Stomach (tissue), 19 donors: ENCODE measurements at places on chromosomes 2 and 18. TPM values are rescaled to one million over a fixed set of nuclear protein-coding genes. Genes with fewer than 3 reads are reported as not detected.
A peak's percentile ranks its signal among the peaks of the same experiment; 100 is the strongest.

DNA sequence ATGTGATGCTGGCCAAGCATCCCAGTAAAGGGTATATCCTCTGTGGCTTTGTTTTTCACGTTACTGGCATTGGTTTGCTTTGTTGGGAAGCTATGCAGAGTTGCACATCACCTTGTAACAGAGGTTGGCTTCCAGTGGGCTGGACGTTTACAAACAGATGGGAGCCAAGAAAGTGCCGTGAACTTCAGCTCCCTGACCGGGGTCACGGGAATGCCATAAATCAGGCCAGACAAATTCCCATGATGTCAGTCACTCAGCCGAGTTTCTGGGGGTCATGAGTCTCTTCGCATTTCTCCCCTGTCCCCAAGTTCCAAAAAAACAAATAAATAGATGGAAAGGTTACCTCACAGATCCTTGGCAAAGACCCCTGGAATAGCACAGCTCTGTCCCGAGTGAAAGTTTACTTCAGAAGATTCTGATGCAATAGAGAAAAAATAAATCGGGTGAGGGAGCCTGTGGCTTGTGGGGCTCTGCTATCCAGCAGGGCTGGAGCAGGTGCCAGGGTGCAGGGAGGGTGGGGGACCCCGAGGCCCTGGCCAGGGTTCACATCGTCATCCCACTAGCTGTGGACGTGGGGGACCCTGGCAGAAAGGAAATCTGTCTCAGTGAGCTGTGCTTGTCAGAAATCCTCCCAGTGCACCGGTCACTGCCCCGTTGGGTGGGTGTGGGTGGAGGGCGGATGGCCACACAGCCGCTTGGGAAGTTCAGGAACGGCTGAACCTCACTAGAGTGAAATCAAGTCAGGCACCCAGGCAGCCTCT lies 27.8 kb downstream of the TWIST2 start:
- no peak overlapping the region for H3K4me3 ChIP-seq
- no peaks in the 10 kb centered on the region for H3K27me3 ChIP-seq
- no peaks in the 10 kb centered on the region for H3K4me1 ChIP-seq
- H3K27ac ChIP-seq: peak overlapping the region; percentile 69

DNA sequence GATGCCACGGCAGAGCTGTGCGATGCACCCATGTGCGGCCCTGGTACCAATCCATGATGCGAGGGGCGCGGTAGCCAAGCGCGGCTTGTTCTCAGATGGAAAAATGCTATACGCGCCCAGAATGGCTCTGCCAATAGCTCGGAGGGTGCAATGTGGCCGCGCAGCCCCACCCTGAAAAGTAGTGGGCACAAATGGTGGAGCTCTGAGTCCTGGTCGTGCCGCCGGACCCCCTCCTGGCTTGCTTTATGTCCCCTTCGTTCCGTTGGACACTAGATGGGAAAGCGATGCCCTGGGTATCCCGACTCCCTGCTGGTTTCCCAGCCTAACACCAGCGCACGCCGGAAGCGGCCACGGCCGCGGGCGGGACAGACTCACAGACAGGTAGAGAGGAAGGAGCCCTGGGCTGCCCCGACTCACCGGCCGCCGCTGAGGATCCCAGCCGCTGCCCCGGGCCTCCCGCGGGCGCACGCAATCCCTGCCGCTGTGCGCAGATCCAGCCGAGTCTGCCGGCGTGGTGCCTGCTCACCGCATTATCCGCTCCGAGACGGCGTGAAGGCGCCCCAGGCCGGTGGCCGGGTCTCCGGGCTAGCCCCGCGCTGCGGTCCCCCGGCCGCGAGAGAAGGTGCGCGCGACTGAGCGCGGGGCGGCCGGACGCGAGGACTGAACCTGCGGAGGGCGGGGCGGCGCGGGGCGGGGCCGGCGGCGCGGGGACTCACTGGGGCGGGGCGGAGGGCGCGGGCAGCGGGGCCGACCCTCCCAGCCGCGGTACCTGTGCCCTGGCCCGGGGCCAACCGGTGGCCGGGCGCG lies at the start of gene CDC42EP3:
CDC42EP3 (minus strand) TSS at position 634 of the 807 bp plus-strand sequence. CDS start 25,055 bp downstream, outside the sequence.
- peak; percentile 80 for DNase-seq
- peaks cover 22% of the 10 kb centered on the region for H3K4me1 ChIP-seq
- H3K36me3 ChIP-seq: no peaks in the 10 kb centered on the region
- H3K4me3 ChIP-seq: peak within 1 kb of the TSS; percentile 84

Gene CD8A
- not detected for total RNA-seq

DNA sequence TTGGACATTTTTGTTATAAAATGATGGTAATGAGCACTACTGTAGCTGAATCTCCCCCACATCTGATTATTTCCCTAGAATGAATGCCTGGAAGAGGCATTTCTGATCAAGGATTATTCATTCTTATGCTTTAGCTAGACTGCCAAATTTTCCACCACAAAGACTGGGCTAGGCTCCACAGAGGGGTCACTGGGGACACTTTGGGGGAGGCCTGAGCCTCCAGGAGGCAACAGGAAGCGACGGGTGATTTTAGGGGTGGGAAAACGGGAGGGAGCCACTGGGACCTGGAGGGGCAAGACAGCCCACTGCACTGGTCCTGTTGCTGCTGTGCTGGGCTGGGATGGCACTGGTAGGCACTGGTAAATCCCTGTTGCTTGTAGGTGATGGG lies 2.4 kb upstream of the ASB1 start:
- DNase-seq: peak; percentile 9
- H3K4me1 ChIP-seq: peaks cover 19% of the 10 kb centered on the region
- H3K36me3 ChIP-seq: no peaks in the 10 kb centered on the region
- no peak overlapping the region for H3K27ac ChIP-seq
- H3K27me3 ChIP-seq: no peaks in the 10 kb centered on the region

GRCh38 chr2:13193075-13193474 lies 476.3 kb downstream of the TRIB2 start:
- H3K27me3 ChIP-seq: no peaks in the 10 kb centered on the region
- peak; percentile 17 for DNase-seq
- no peak overlapping the region for H3K27ac ChIP-seq
- no peak overlapping the region for H3K4me3 ChIP-seq

Gene PRKAG3
- total RNA-seq: not detected

- no peaks in the 10 kb centered on the region for H3K36me3 ChIP-seq
- H3K4me1 ChIP-seq: no peaks in the 10 kb centered on the region
- no peak overlapping the region for H3K4me3 ChIP-seq
Measured at GRCh38 chr18:72637299-72637698, 93.2 kb upstream of the CBLN2 start.

Gene GPR45
- total RNA-seq: not detected

Gene ERFE
- total RNA-seq: 1.1 TPM

DNA sequence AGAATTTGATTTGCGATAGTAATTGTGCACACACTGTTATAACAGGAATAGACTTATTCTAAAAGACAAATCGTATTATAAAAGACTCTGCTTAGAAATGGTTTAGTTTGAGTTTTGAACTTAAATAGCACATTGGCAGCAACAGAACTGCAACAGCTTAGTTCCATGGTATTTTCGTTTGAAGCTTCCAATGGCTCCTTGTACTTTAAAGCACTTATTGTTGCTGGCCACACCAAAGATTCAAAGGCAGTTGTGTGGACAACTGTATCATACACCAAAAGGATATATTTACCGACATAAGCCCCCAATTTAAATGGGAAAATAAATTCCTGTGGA lies 627 bp downstream of the WIPF1 start:
- H3K4me1 ChIP-seq: peaks cover 34% of the 10 kb centered on the region
- H3K27me3 ChIP-seq: no peaks in the 10 kb centered on the region
- peak overlapping the region; percentile 25 for H3K4me3 ChIP-seq

DNA sequence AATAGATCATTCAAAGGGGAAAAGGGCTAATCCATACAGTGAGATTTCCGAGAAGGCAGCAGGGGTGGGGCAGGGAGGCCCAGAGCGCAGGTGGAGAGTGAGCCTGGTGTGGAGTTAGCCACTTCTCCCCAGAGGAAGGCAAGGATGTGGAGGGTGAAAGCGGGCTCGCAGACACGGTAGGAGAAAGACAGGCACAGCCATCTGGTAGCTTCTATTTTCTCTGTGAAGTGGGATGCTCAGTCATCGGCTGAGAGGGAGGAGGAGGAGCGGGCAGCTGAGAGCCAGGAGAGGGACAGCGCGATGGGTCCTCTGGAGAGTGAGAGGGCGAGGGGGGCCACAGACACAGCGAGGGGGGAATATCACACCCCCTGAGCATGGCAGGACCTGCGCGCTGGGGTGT lies 153.3 kb upstream of the NDUFV2 start:
- no peaks in the 10 kb centered on the region for H3K4me1 ChIP-seq
- H3K27me3 ChIP-seq: no peaks in the 10 kb centered on the region
- H3K27ac ChIP-seq: no peak overlapping the region

- no peaks in the 10 kb centered on the region for H3K27me3 ChIP-seq
- DNase-seq: no peak
- no peaks in the 10 kb centered on the region for H3K4me1 ChIP-seq
- H3K4me3 ChIP-seq: no peak overlapping the region
- no peak overlapping the region for H3K27ac ChIP-seq
- no peaks in the 10 kb centered on the region for H3K36me3 ChIP-seq
Measured at GRCh38 chr18:66792466-66792865, 188.6 kb upstream of the CDH19 start.

GRCh38 chr18:67590571-67591141 lies 74.1 kb upstream of the DSEL start:
- no peaks in the 10 kb centered on the region for H3K4me1 ChIP-seq
- H3K4me3 ChIP-seq: no peak overlapping the region
- H3K27ac ChIP-seq: no peak overlapping the region

- no peaks in the 10 kb centered on the region for H3K4me1 ChIP-seq
- H3K27ac ChIP-seq: no peak overlapping the region
- no peak overlapping the region for H3K4me3 ChIP-seq
- DNase-seq: no peak
- H3K36me3 ChIP-seq: no peaks in the 10 kb centered on the region
Measured at GRCh38 chr2:225683258-225683657, 283.7 kb downstream of the NYAP2 start.

GRCh38 chr2:228841475-228841874 lies 429.6 kb downstream of the PID1 start:
- no peak overlapping the region for H3K4me3 ChIP-seq
- H3K27me3 ChIP-seq: no peaks in the 10 kb centered on the region
- DNase-seq: no peak
- H3K27ac ChIP-seq: no peak overlapping the region

DNA sequence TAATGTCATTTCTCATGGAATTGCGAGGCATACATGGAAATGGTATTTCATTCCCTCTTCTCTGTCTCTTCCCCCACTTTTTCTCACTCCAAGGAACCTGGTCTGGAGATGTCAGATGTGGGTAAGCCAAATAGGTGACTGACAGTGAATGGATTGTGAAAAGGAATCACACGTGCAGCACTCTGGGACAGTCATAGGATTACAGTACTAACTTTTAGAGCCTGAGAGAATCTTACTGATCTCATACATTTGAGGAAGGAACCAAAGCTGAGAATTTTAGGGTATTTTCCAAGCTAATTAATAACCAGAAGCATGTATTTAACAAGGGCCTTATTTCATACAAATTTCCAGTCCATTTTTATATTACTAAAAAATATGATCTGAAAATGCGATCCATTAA lies 58.1 kb upstream of the ERBB4 start:
- H3K4me1 ChIP-seq: no peaks in the 10 kb centered on the region
- no peak overlapping the region for H3K4me3 ChIP-seq
- H3K27ac ChIP-seq: no peak overlapping the region
- no peaks in the 10 kb centered on the region for H3K27me3 ChIP-seq

- H3K4me3 ChIP-seq: no peak overlapping the region
- peaks cover 5% of the 10 kb centered on the region for H3K4me1 ChIP-seq
- H3K36me3 ChIP-seq: no peaks in the 10 kb centered on the region
- no peak overlapping the region for H3K27ac ChIP-seq
Measured at GRCh38 chr2:191857259-191857805, 10.4 kb upstream of the CAVIN2 start.

DNA sequence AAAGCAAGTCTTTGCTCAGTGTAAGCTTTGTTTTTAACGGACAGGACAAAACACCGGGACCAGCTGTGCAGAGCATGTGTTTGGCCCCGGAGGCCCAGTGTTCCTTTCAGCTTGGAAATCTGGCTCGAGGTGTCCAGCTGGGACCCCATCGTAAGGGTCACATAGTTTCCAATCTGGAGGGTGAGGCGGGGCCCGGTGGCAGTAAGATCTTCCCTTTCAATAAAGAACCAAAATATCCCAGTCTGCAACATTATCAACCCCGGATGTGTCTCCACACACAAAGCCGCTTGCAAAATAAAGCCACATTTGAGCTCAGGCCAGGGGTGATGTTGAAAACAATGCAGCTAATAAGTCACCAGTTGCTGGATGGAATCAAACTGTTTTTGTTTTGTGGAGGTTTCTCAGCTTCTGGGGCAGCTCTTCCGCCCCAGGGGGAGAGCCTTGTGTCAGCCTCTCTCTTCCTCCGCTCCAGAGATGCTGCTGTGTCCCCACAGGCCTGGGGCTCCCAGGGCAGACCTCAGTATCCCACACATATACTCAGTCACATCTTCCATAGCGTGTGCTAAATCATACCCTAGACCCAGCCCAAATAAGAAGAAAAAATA lies 138.6 kb upstream of the GLI2 start:
- H3K4me1 ChIP-seq: peaks cover 11% of the 10 kb centered on the region
- no peak overlapping the region for H3K4me3 ChIP-seq
- H3K27ac ChIP-seq: peak overlapping the region; percentile 28
- no peaks in the 10 kb centered on the region for H3K36me3 ChIP-seq
- no peaks in the 10 kb centered on the region for H3K27me3 ChIP-seq

DNA sequence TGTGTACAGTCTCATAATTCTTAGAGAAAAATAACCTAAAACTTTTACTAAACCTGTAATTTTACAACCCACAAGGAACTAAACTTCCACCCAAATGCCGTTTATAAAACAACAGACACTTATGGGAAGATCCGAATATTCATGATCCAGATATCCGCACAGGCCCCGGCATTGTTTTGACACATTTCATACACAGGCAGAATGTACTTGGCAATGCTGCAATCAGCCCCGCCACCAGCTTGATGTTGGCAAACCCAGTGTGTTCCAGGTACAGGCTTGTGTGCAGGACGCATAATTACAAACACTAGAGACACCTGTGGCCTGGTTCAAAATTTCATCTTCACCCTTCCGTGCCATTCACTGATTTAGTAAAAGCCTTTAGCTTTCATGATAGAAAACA lies 393.0 kb upstream of the SALL3 start:
- H3K27me3 ChIP-seq: no peaks in the 10 kb centered on the region
- no peaks in the 10 kb centered on the region for H3K36me3 ChIP-seq
- no peak overlapping the region for H3K4me3 ChIP-seq
- H3K27ac ChIP-seq: no peak overlapping the region
- H3K4me1 ChIP-seq: no peaks in the 10 kb centered on the region

- H3K36me3 ChIP-seq: no peaks in the 10 kb centered on the region
- no peak overlapping the region for H3K4me3 ChIP-seq
- H3K27me3 ChIP-seq: no peaks in the 10 kb centered on the region
- H3K4me1 ChIP-seq: peaks cover 47% of the 10 kb centered on the region
Measured at GRCh38 chr2:160207271-160207670, 7.2 kb upstream of the ITGB6 start.

- DNase-seq: no peak
- H3K4me3 ChIP-seq: no peak overlapping the region
- no peaks in the 10 kb centered on the region for H3K27me3 ChIP-seq
- H3K36me3 ChIP-seq: no peaks in the 10 kb centered on the region
- H3K27ac ChIP-seq: peak overlapping the region; percentile 0
Measured at GRCh38 chr2:239252393-239252792, 148.4 kb downstream of the HDAC4 start.

Gene FHL2
- 66.6 TPM for total RNA-seq
